ENCODE measurements at places on chromosomes 12 and 14. TPM values are rescaled to one million over a fixed set of nuclear protein-coding genes. Genes with fewer than 3 reads are reported as not detected.
A peak's percentile ranks its signal among the peaks of the same experiment; 100 is the strongest.

MAP3K9 gene
- total RNA-seq, result 0.22 TPM

DTX1 gene
- total RNA-seq, result not detected

GRCh38 chr12:105329926-105330282, 587 bp upstream of the C12orf75 start:
- no peak for DNase-seq

ELK3 gene
- 20.6 TPM for total RNA-seq

GRCh38 chr12:1552911-1553491, 41.4 kb downstream of the FBXL14 start:
- DNase-seq, result no peak

NAA30 gene
- 29.2 TPM for total RNA-seq

- DNase-seq, result peak; percentile 69
Observed at GRCh38 chr14:31070431-31070830, 44.3 kb upstream of the STRN3 start.

DNA sequence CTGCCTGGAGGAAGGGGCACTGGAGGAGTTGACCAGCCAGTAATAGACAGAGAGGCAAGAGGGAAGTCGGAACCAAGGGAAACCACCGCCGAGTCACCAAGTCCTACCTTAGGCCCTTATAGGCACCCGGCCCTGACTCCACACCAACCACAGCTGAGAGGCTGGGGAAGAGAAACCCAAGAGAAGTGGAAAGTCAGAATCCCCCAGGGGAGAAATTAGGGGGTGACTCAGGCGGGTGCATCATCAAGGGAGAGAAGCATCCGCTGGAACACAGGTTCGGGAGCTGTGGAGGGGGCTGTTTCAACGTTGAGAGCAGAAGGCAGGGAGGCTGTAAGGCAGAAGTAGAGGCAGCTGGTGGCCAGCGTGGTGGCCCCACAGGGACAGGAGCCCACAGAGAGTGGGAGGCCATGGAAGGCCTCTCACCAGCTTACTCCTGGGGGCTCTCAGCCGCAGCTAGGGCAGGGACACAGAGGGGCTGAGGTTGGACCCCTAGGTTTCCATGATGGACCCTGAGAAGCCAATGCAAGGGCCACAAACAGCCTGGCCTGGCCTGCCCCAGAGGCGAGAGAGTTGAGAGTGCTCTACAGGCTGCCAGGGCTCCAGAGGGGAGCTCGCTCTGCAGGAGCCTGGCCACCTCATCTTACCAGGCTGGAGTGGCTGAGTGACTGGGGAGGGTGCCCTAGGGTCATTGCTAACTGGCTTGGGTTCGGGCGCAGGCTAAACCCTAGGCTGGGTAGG, 1.4 kb upstream of the TRMT61A start:
- no peak for DNase-seq

GRCh38 chr12:91287753-91288152, 105.1 kb upstream of the DCN start:
- no peak for DNase-seq

OTX2 gene
- not detected for total RNA-seq

DNA sequence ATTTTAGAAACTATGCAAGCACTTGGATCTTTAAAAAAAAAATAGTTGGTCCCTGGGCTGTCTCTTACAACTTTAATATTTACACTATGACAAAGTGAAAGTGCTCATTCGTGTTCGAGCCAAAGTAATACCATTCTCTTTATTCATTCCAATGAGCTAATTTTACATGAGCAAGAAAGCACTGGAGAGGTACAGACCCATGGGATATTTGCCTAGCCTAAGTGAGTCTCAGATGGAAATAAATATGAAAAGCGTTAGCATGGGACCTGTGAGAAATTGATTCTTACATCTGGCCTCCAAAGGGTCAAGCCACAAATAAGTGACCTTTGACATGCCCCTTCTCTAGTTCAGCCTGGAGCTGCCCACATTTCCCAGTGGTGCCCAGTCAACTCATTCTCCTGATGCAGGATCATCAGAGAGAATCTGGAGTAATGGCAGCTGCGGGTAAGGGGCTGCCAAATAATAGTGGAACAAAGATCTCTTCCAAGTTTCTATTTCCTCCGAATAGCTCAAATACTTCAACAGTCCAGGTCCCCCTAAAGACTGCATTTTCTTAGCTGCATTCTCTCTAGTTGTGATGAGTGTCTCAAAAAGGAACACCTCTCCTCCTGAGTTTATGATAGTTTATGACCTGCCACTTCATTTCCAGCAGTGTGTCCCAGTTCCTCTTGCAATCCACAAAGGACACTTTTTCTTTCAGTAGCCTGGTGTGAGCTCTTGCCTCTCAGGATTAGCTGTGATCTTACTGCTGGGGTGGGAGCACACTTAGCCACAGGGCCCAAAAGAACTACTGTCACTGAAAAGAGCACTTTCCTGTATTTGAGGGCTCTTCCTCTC, 208.2 kb downstream of the DAD1 start:
- no peak for DNase-seq

DIO2 gene
- total RNA-seq, result 27.3 TPM

DNA sequence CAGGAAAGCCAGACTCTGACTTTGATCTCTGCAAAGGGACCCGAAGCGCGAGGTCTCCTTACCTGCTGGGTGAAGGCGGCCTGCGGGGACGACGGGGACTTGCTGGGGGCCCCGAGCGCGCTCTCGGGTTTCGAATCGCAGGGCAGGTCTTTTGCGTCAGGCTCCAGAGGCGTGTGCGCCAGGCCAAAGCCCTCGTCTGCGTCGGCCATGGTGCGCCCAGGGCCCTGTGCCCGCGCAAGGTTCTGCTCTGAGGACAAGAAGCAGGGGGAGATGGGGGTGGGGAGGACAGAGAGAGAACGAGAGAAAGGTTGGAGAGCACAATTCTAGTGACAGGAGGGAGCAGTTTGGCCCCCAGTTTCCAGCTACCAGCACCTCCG, 2.3 kb downstream of the TBX5 start:
- DNase-seq, result no peak

DNA sequence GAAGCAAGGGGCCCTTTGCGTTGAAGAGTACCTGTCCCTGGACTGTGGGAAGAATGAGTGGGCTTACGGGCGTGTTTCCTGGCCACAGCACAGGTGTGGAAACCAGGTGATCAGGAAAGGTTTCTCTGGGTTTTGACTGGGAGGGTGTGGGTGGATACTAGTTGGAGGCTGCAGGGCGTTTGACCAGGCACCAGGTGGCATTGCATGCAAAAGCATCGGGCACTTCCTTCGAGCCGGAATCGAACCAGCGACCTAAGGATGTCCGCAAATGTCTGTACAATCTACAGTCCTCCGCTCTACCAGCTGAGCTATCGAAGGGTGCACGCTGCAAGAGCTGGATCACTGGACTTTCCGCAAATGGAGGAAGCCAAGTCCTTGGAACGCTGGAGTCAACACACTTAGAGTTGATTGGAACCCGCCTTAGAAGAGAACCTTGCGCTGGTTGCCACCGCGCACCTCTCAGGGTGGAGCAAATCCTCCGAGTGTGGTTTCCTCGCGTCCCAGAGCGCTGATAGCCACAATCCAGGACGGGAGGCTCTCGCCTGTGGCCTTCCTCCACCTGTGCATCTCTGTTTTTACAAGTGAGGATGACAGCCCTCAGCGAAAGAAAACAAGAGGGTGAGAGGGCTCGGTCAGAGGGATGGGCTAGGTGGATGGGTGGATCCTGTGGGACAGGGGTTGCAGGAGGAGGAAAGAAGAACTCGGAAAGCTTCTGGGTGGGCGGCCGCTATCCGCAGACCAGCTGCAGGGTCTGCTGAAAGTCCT, 21.2 kb upstream of the RNASE4 start:
- DNase-seq, result peak; percentile 35

GRCh38 chr14:26597071-26597588, 703 bp downstream of the NOVA1 start:
- no peak for DNase-seq

CFAP251 gene
- 13.8 TPM for total RNA-seq

DNA sequence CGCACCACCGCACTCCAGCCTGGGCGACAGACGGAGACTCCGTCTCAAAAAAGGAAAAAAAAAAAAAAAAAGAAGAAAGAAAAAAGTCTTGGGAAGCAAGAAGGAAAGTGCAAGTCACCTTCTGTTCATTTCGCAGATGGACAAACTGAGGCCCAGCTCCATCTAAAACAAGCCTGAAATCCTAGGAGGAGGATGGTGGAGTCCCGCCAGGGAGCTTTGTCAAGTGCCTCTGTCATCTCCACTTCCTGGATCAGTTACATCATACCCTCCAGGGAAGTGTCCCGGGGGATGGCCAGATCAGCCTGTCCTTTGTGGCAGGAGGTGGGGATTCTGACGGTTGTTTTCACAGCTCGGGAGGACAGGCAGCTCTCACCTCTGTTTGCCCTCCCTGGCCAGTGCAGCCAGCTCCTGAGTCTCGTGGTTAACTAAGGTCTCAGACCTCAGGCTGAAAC, 8.7 kb upstream of the SDSL start:
- DNase-seq, result no peak

GRCh38 chr12:108633534-108634248, at the start of gene SELPLG:
Gene SELPLG (minus strand): TSS chr12:108633894. CDS start chr12:108624307, 9,587 bp downstream.
- peak; percentile 94 for DNase-seq

CLEC2A gene
- not detected for total RNA-seq

DNA sequence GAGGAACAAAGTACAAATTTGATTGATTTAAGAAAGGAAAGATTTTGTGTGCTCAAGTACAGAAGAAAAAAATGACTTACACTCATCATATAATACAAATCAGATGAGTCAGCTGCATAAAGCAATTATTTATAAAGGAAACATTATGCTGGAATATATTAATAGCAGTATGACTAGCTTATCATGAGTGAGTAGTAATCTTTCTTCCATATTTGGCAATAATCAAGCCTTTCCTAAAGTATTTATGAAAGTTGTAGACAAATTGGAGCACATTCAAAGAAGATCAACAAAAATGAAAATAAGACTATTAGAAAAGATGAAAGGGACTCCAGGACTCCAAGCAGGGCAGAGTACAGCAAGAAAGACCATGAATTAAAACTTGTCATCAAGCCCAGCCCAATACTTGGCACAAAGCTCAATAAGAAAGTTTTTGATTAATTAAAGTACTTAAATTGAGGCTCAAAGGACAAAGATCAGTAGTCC, 32.8 kb downstream of the CCER1 start:
- no peak for DNase-seq

DNA sequence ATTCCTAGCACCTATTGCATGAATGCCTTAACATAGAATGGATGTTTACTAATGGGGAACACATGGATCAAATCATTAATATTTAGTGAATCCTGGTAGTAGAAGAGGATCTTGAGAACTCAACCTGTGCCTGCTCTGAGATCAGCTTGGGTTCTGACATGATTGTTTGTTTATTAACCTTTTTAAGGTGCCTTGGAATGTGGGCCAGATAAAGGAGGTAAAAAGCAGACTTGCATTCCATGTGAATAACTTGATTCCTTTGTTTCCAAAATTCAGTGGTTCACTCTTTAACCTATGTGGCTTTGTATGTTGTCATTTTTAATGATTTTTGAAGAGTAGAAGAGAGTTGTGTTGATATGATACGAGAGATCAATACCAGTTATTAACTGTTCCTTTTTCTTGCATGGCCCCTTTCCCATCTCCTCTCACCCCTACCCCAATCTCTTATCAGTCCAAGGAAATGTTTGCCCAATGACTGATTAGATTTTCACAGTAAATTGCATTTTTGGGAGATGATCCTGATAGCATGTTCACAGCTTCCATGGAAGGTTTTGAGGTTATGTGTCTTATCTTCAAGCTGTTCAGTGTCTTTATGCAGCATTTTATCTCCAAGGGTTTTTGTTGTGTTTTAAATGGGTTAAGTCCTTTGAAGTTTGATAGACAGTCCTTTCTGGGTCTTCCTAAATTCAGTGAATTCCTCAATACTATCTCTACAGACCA, 193.7 kb upstream of the FRMD6 start:
- DNase-seq, result no peak

GRCh38 chr12:80716696-80717469, at the start of gene MYF5:
Gene MYF5 (plus strand): TSS chr12:80716912. CDS start chr12:80717064, 152 bp downstream.
- no peak for DNase-seq

EPS8 gene
- 29.4 TPM for total RNA-seq

BCL11B gene
- 2.6 TPM for total RNA-seq

GRCh38 chr12:123908884-123909725, 63.5 kb downstream of the CCDC92 start:
- no peak for DNase-seq

BICDL1 gene
- total RNA-seq, result not detected

MORN3 gene
- total RNA-seq, result not detected

RAD51AP1 gene
- total RNA-seq, result 110 TPM

DNA sequence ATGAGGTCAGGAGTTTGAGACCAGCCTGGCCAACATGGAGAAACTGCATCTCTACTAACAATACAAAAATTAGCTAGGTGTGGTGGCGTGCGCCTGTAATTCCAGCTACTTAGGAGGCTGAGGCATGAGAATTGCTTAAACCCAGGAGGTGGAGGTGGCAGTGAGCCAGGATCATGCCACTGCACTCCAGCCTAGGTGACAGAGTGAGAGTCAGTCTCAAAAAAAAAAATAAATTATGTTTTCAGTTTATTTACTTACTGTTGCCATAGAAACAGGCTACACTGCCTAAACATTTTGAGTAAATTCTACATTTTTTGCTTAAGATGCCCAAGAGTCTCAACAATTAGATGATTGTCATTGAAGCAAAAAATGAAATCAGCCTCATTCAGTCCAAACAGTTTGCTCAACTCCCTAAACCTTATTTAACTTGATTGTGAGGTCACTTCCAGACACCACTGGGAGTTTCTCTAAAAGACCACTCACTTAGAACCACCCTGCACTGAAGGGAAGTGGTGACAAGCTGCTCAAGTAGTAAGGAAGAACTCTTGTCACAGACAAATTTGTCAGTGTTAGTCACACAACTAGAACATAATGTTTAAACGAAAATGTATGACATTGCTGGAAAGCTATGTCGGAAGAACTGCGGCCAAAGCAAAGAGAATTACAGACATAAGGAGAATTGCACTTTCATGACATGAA, 9.8 kb upstream of the GNPNAT1 start:
- peak; percentile 65 for DNase-seq

- no peak for DNase-seq
Observed at GRCh38 chr12:118126119-118126757, 9.7 kb upstream of the PEBP1 start.

- DNase-seq, result no peak
Observed at GRCh38 chr14:20180486-20180885, 10.2 kb upstream of the OR11G2 start.

ACOT6 gene
- total RNA-seq, result not detected

Measured in SJSA1 (cell line).